Endothelial cell (in vitro differentiated cells): ENCODE measurements at places on chromosomes 12 and 14.

DNA sequence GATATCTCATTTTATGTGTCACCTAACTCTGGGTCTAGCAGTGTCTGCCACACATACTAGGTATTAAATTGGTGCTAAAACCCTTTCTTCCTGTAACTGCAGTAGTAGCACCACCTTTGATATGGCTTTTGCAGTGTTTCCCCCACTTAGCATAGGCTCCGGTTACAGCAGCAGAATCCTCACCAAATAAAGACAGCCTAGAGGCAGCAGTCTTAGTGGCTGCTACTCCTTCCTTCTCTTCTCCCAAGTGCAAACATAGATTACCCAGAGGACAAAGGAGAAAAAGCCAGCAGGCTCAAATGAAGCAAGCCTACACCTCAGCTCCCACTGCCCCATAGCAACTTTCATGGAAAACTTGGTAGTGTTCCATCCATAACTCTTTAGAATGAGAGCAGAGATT lies 30.1 kb upstream of the ABCC9 start:
- peaks cover 1% of the 10 kb centered on the region for H3K27me3 ChIP-seq
- no peaks in the 10 kb centered on the region for H3K36me3 ChIP-seq
- H3K27ac ChIP-seq, result no peak overlapping the region
- no peak overlapping the region for H3K4me3 ChIP-seq
- DNase-seq, result no peak
- no peaks in the 10 kb centered on the region for H3K4me1 ChIP-seq

- H3K4me3 ChIP-seq, result peak overlapping the region; percentile 91
- H3K27ac ChIP-seq, result peak overlapping the region; percentile 92
- peaks cover 4% of the 10 kb centered on the region for H3K36me3 ChIP-seq
- H3K4me1 ChIP-seq, result peaks cover 24% of the 10 kb centered on the region
Measured at GRCh38 chr14:60514741-60515491, 6.0 kb downstream of the SIX6 start.

GRCh38 chr12:112126000-112126438 lies 659 bp downstream of the TRAFD1 start:
- H3K4me3 ChIP-seq, result peak overlapping the region; percentile 74
- DNase-seq, result no peak
- peaks cover 3% of the 10 kb centered on the region for H3K36me3 ChIP-seq
- H3K4me1 ChIP-seq, result peaks cover 9% of the 10 kb centered on the region
- no peak overlapping the region for H3K27ac ChIP-seq

- no peak for DNase-seq
- peaks cover 11% of the 10 kb centered on the region for H3K27me3 ChIP-seq
- H3K4me3 ChIP-seq, result no peak overlapping the region
- H3K27ac ChIP-seq, result no peak overlapping the region
Measured at GRCh38 chr14:99564926-99565259, 39.1 kb downstream of the CCDC85C start.

GRCh38 chr12:7068994-7069346 lies 8.5 kb downstream of the C1S start:
- peaks cover 4% of the 10 kb centered on the region for H3K27me3 ChIP-seq
- no peak overlapping the region for H3K4me3 ChIP-seq
- H3K27ac ChIP-seq, result no peak overlapping the region
- no peaks in the 10 kb centered on the region for H3K36me3 ChIP-seq
- DNase-seq, result no peak
